ENCODE measurements at places on chromosomes 11 and 22.

DNA sequence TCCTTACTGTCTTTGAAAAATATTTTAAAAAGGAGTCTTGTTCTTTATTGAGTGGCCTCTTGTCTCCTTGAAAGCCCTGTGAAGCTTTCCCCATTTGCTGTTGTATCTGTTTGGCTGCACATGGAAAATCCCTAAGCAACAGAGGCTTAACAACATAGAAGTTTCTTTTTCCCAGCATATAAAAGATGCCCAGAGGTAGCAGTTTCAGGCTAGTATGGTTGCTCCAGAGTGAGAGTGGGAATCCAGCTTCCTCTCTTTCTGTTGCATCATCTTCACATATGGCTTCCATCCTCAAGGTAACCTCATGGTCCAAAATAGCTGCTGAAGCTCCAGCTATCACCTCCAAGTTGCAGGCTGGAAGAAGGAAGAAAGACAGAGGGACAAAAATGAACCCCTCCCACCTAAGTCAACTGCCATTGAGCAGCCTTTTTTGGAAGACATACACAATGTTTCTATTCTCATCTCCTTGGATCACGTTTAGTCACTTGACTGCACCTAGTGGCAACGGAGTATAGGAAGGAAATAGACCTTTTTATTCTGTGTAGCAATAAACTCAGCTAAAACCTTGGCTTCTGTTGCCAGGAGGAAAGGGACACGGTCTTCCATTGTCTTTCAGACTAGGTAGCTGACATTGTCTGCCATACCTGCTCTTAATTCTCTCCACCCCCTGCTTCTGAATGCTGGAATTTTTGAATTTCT, 5.3 kb downstream of the CSF2RB start:
- no peak for DNase-seq

- no peak for DNase-seq
Measured at GRCh38 chr11:130087294-130087926, 17.7 kb downstream of the APLP2 start.

GRCh38 chr11:109309153-109309552, 112.8 kb upstream of the C11orf87 start:
- no peak for DNase-seq

GRCh38 chr11:35354644-35355043, 64.7 kb downstream of the SLC1A2 start:
- no peak for DNase-seq

- no peak for DNase-seq
Measured at GRCh38 chr11:105861225-105861624, 160.8 kb downstream of the MSANTD4 start.

DNA sequence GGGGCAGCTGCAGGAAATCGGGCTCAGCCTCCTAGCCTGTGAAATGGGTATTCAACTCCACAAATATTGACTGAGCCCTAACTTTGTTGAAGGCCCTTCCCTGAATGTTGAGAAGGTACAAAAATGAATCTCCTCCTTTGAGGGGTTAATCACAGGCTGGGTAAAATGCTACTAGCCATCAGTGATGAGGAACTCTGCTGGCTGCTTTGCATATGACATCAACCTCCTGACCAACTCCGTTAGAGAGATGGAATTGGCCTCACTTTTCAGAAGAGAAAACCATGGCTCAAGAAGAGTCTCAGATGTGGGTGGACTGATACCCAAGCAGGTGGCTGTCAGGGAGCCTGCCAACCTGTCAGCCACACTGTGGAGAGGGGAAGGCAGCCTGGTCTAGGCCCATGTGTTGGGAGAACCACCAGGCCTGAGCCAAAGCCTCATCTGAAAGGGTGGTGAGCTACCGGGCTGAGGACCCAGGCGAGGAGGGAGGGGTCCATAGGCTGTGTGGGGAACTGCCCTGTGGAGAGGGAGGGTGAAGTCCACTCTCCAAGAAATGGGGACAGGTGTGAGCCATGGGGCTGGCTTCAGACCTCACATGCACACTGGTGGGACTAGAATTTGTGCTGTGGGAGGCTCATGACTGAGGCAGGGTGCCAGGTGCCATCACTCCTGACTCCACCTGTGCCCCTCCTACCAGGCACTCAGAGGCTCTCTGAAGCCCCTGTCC, 11.8 kb downstream of the CDCA5 start:
- no peak for DNase-seq

- DNase-seq = no peak
Measured at GRCh38 chr11:61756452-61757212, 4.2 kb downstream of the MYRF start.

DNA sequence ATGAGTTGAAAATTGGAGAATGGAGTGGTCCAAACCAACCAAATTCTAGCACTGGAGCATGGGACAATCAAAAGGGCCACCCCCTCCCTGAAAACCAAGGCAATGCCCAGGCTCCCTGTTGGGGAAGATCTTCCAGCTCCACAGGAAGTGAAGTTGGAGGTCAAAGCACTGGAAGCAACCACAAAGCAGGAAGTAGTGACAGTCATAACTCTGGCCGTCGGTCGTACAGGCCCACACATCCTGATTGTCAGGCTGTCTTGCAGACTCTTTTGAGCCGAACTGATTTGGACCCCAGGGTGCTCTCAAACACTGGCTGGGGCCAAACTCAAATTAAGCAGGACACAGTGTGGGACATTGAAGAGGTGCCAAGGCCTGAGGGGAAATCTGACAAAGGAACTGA, 80.5 kb upstream of the ADSL start:
- DNase-seq = no peak

DNA sequence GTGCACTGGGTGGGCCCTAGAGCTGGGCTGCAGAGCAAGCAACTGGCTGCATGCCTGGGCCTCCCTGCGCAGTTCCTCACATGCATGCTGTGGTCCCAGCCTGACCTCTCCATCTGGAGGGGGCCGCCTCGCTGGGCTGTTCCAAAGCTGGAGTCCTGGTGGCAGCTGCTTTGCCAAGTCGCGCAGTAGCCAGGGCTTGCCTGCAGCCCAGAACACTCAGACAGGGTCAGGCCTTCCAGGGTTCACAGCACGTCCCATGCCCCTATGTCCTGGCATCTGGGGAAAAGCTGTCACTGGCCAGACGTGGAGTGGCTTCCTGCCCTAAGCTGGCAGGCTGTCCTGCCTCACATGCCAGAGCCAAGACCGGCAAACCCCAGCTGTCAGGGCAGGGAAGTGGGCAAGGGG, 16.5 kb upstream of the CDC42EP2 start:
- no peak for DNase-seq

- no peak for DNase-seq
Measured at GRCh38 chr11:69807106-69807815, 12.0 kb downstream of the FGF3 start.

DNA sequence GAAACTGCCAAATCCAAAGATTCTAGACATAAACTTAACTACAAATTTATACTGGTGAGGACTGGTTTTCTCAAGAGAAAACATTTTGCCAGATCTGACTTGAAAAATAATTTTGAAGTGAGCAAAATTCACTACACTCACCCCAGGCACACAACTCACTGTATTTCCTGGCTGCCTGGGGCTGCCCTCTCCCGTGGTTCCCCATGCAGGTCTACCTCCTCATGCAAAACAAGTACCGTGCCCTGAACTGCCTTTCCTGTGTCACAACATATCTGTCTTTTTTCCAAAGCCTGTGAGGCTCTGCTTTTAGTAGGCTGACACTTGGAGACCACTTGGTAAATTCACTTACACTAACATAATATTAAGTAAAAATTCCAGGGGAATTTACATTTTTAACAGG, 76.4 kb downstream of the LIF start:
- no peak for DNase-seq

DNA sequence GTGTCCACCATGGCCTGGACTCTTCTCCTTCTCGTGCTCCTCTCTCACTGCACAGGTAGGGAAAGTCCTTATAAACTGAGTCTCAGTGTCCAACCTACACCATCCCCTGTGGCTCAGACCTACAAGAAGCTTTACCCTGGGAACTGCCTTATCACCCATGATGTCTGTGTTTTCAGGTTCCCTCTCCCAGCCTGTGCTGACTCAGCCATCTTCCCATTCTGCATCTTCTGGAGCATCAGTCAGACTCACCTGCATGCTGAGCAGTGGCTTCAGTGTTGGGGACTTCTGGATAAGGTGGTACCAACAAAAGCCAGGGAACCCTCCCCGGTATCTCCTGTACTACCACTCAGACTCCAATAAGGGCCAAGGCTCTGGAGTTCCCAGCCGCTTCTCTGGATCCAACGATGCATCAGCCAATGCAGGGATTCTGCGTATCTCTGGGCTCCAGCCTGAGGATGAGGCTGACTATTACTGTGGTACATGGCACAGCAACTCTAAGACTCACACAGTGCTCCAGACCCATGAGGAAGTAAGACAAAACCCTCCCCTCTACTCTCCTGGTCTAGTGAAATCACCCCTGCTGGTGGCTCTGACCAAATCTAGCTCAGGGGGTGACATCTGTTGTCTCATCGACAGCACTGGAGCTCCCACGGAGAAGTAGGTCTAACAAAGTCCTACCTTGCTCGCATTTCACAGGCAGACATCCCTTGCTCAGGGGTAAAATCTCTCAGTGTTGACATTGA, 74.3 kb downstream of the VPREB1 start:
- DNase-seq = no peak

- peak; percentile 82 for DNase-seq
Measured at GRCh38 chr22:38056969-38057891, at the start of gene PICK1. PICK1 (plus strand) TSS chr22:38057404; CDS start chr22:38057810, 406 bp downstream.

- no peak for DNase-seq
Measured at GRCh38 chr11:122158171-122158570, 42.2 kb upstream of the BLID start.

- no peak for DNase-seq
Measured at GRCh38 chr11:80698637-80699036, 1257.8 kb upstream of the TENM4 start.

GRCh38 chr11:8658321-8659057, 24.0 kb downstream of the TRIM66 start:
- no peak for DNase-seq

GRCh38 chr22:18042685-18043084, 18.3 kb upstream of the MICAL3 start:
- DNase-seq = no peak

DNA sequence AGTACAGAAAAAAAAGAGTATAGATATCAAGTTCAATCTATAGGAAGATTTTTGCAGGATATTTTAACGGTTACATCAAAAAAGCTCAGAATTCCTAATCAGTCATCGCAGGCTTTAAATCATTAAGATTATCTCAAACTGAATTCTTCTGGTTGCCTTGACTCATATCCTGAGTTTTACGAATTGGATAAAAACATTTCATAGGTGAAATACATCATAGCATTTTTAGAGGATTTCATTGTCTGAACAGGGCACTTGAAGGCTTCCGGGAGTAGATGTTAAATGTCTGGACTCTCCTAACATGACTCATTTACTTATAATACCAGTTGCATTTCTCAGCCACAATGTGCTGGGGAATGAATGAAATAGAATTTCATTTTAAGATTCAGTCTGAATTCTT, 2216.6 kb upstream of the RAG2 start:
- DNase-seq = no peak

DNA sequence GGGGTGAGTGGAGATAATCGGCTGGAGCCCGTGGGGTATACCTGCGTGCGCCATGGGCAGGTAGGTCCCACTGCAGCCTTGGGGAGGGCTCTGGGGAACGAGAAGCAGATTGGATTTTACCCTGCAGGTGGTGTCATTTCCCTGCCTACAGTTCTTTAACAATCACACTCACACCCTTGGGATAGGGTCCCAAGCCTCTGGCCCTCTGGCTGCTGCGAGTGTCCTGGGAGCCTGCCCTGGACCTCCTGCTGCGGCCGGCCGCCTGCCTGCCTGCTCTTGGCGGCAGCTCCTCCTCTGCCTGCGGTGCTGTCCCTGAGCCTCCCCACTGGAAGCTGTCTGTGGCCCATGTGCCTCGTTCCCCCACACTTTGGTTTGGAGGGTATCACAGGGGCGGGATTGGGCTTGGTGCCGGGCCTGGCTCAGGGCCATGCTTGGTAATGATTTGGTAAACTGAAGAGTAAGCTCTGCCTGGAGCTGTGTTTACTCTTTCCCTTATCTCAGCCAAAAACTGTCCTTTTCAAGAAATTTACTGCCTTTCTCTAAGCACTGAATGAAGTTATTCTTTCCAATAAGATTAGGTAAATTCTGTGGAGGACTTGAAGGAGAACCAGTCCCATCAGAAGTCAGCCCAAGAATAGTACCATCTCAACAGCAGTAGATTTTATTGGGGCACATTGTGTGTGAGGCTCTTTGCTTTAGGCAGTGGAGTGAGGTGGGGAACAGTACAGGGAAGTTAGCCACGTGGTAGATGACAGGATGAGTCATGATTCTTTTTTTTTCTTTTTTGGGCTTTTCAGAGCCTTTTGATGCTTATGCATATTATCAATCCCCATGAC, 53.7 kb downstream of the TBC1D22A start:
- DNase-seq = no peak

- no peak for DNase-seq
Measured at GRCh38 chr11:2168286-2169004, 3.2 kb downstream of the TH start.

- no peak for DNase-seq
Measured at GRCh38 chr22:26161746-26162145, 7.5 kb upstream of the SEZ6L start.

- DNase-seq = no peak
Measured at GRCh38 chr11:58674609-58675008, 52.1 kb downstream of the CNTF start.

GRCh38 chr11:122803716-122804115, 34.6 kb upstream of the CRTAM start:
- DNase-seq = no peak

- DNase-seq = no peak
Measured at GRCh38 chr11:25449091-25449490, 882.8 kb upstream of the ANO3 start.

- no peak for DNase-seq
Measured at GRCh38 chr11:76698321-76699043, 27.9 kb upstream of the LRRC32 start.

DNA sequence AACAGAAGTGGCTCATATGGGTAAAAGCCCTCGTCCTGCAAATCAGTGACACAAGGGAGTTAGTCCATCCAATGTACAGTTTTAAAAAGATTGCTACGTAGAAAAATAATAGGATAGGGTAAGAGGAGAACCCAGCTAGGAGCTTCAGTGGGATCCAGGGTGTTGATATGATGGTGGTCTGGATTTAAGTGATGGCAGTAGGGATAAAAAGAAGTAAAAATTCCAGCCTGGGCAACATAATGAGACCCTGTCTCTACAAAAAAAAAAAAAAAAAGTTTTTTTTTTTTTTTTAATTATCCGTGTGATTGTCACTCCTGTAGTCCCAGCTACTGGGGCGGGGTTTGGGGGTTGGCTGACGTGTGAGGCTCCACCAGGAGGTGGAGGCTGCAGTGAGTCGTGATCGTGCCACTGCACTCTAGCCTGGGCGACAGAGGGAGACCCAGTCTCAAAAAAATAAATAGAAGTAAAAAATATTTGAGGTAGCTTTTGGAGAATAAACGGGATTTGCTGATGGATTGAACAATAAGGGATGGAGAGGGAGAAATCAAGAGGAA, 7.0 kb upstream of the L3MBTL2 start:
- peak; percentile 50 for DNase-seq

GRCh38 chr22:26669060-26669481, 11.7 kb downstream of the MIAT start:
- DNase-seq = no peak

DNA sequence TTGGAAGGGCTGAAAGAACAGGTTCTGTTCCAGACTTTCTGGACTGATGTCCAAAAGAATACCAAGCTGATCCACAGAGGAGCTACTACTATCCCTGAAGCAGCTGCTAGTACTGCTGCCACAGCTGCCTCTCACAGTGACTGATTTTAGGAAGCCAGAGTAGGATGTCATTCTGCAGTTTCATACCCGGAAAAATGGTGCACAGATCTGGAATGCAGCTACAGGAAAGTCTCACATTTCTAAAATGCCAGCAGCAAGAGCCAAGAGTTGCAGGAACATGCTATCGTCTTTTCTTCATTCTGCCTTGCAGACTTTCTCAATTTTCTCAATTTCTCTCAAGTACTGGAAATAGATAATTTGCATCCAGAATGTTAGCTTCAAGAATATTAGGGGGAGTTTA, 19.4 kb upstream of the CCDC179 start:
- DNase-seq = no peak

Data from stimulated activated naive CD4-positive, alpha-beta T cell (primary cell).